ENCODE measurements at places on chromosomes 4 and X.

DNA sequence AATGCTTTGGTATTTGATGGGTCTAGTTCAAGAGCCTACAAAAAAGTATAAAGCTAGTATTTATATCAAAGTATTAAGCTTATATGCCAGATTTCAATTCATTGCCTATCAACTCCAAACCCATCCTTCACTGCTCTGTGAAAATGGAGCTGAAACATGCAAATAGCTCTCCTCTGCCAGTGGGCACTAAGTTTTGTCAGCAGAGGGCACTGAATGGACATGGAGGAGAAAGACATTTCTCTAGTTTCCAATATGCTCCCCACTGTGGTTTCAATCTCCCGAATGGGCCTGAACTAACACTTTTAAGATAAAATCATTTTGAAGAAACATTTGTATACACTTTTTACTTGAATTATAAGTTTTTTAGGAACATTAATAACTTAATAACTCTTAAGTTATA, 12.4 kb downstream of the PPID start:
- DNase-seq = no peak
- H3K36me3 ChIP-seq = peaks cover 63% of the 10 kb centered on the region
- no peaks in the 10 kb centered on the region for H3K4me1 ChIP-seq
- no peak overlapping the region for H3K4me3 ChIP-seq
- H3K27me3 ChIP-seq = no peaks in the 10 kb centered on the region

DNA sequence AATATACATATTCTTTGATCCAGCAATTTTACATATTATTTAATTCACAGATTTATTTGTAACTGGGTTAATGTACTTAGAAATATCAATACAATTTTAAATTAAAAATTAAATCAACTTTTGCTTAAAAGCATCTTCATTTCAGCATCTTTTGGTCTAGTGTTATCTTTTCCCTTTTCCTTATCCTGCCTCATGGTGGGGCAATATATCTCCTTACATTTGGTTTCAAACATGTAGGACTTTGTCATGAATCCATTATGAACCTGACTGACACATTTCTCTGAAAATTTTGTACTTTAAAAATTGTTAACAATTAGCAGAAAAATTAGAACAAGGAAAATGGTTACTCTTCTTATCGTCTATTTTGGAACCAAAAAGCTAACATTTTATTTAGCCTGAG, 42.8 kb upstream of the ANK2 start:
- no peak for DNase-seq
- H3K27me3 ChIP-seq = no peaks in the 10 kb centered on the region
- no peak overlapping the region for H3K4me3 ChIP-seq
- no peak overlapping the region for H3K27ac ChIP-seq
- H3K36me3 ChIP-seq = no peaks in the 10 kb centered on the region
- H3K4me1 ChIP-seq = no peaks in the 10 kb centered on the region

DNA sequence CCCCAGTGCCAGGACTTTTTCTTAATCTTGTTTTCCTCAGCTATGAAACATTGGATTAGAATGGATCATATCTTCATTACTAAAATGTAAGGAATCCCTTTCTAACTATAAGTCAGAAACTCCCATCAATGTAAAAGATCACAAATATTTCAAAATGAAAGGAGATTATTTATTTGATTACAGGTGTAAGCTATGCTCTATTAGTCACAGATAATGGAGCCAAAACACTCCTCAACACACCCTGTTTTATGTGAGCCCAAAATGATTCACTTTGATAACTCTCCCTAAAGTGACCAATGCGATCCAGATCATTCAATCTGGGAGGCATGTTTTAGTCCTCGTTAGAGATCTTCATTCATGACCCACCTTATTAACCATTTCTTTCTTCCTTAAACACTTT, 566.7 kb upstream of the TENM3 start:
- no peaks in the 10 kb centered on the region for H3K4me1 ChIP-seq
- no peak overlapping the region for H3K4me3 ChIP-seq
- no peak for DNase-seq
- H3K27ac ChIP-seq = no peak overlapping the region
- H3K36me3 ChIP-seq = no peaks in the 10 kb centered on the region
- no peaks in the 10 kb centered on the region for H3K27me3 ChIP-seq

DNA sequence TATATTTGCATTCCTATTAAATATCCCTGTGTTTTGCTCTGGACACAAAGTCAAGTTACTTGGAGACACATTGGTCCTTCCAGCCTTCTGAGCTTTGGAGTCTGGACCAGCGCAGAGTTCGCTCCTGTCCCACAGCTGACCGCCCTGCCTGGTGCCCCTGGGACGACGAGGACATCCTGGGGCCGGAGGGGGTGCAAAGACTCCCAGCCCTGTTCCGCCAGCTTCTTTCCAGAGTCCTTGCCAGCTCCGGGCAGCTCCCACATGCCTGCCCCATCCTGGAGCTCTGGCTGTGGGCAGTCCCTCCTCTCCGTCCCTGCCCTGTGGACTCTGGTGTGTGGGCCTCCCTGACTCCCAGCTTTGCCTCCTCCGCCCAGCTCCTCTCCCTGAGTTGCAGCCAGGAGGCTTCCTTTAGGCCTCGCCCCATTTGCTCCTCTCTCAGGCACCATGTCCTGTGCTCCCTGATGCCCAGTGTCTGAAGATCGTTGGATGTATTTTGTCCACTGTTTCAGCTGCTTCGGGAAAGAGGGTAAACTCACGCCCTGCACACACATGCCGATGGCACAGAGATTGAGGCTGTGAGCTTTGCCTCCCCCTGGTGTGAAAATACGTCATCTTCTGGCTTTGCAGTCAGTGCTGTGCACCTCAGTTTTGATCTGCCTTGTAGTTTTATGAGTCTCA, 4.9 kb upstream of the PCGF3 start:
- DNase-seq = no peak
- H3K27me3 ChIP-seq = no peaks in the 10 kb centered on the region
- H3K36me3 ChIP-seq = no peaks in the 10 kb centered on the region
- peaks cover 4% of the 10 kb centered on the region for H3K4me1 ChIP-seq
- no peak overlapping the region for H3K4me3 ChIP-seq

DNA sequence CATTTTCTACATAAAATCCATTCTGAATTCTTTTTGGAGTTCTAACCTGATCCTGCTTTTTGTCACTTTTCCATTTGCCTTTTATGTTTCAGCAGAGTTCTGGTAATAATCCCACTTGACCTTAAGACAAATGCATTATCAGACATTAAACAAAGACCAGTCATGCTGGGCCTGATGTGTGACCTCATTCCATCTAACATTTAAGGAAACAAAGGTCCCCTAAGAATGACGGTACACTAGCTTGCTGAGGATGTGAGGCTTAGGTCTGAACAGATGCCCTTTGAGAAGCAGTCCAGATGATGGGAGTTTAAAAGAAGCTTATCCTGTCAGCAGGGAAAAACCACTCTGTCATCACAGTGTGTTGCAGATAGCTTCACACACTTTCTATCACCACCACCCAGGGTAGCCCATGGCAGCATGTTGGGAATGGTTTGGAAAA, 38.1 kb upstream of the PDE5A start:
- no peak overlapping the region for H3K27ac ChIP-seq
- H3K36me3 ChIP-seq = no peaks in the 10 kb centered on the region
- DNase-seq = no peak

- no peak overlapping the region for H3K27ac ChIP-seq
- no peaks in the 10 kb centered on the region for H3K36me3 ChIP-seq
- no peaks in the 10 kb centered on the region for H3K4me1 ChIP-seq
- peaks cover 8% of the 10 kb centered on the region for H3K27me3 ChIP-seq
- no peak for DNase-seq
Measured at GRCh38 chr4:41745292-41746024, 3.1 kb downstream of the PHOX2B start.

DNA sequence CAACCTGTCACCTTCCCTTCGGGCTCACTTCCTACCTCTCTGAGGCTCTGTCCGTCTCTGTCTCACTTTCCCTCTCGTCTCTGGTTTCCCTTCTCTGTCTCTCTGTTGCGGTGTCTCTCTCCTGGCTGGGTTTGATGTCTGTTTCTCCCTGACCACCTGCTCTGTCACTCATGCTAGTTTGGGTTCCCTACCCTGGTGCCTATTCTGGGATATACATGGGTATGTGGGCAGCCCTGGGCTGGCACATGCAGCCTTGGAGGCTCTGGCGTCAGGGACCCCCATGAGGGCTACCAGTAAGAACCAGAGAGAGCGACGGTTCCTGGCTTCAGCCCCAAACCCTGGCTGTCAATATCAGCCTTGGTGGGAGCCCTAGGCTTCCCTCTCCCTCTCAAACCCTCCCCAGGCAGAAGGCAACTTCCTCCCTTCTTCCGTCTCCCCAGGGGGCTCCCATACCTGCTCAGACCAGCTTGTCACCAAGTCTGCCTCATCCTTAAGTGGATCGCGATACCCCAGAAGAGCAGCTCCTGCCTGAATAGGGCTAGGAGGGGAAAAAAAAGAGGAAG, 314 bp downstream of the DNASE1L1 start:
- H3K4me1 ChIP-seq = peaks cover 9% of the 10 kb centered on the region
- no peak for DNase-seq
- H3K27me3 ChIP-seq = no peaks in the 10 kb centered on the region
- no peak overlapping the region for H3K27ac ChIP-seq

GRCh38 chr4:77220828-77221613, 64.0 kb downstream of the CCNG2 start:
- DNase-seq = no peak
- H3K36me3 ChIP-seq = no peaks in the 10 kb centered on the region
- H3K27ac ChIP-seq = no peak overlapping the region
- no peaks in the 10 kb centered on the region for H3K27me3 ChIP-seq
- H3K4me3 ChIP-seq = no peak overlapping the region

DNA sequence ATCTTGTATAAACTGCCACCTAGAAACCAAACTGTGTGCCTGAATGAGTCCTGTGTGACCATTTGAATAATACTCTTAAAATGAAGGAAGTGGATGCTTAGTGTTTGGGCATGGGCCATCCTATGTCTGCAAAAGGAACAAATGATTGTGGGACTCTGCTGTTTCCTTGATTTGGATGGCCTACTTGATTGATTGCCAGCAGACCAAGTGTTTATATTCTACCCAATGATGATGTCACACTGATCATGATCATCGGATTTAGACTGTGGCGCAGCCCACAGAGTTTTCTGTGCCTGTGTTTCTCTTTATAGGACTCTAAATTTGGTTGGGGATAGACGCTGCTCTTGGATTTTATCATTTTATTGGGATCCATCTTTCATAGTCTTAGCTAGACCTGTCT, 4.4 kb downstream of the SEPTIN11 start:
- no peak for DNase-seq
- no peaks in the 10 kb centered on the region for H3K36me3 ChIP-seq
- peaks cover 11% of the 10 kb centered on the region for H3K4me1 ChIP-seq
- no peak overlapping the region for H3K4me3 ChIP-seq
